ENCODE measurements at places on chromosomes 1 and 21. TPM values are rescaled to one million over a fixed set of nuclear protein-coding genes. Genes with fewer than 3 reads are reported as not detected.

IVL gene
- not detected for total RNA-seq

OLFML2B gene
- total RNA-seq = 8.0 TPM

GRCh38 chr1:76059451-76059850, 15.1 kb upstream of the ST6GALNAC3 start:
- no peaks in the 10 kb centered on the region for H3K27me3 ChIP-seq
- no peak for DNase-seq
- no peaks in the 10 kb centered on the region for H3K36me3 ChIP-seq
- H3K4me3 ChIP-seq = no peak overlapping the region
- H3K4me1 ChIP-seq = no peaks in the 10 kb centered on the region
- H3K27ac ChIP-seq = no peak overlapping the region

DNA sequence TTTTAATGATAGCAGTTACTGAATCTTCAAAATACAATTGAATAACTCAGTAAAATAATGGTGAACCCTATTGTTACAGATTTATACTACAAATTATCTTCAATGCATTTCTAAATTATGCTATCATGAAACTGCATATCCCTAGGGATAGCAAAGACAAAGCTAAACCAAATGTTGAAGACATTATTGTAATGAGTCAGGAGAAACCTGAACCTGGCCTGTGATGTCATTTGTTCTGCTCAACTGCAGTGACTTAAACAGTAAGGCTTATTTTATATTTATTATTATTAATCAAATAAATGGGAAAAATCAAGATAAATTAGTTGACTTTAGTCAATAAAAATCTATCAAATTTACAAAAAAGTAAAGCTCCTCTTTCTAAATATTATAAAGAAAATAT, 100.3 kb downstream of the UCHL5 start:
- no peak overlapping the region for H3K4me3 ChIP-seq
- H3K36me3 ChIP-seq = no peaks in the 10 kb centered on the region
- H3K27me3 ChIP-seq = no peaks in the 10 kb centered on the region
- no peak overlapping the region for H3K27ac ChIP-seq

DNA sequence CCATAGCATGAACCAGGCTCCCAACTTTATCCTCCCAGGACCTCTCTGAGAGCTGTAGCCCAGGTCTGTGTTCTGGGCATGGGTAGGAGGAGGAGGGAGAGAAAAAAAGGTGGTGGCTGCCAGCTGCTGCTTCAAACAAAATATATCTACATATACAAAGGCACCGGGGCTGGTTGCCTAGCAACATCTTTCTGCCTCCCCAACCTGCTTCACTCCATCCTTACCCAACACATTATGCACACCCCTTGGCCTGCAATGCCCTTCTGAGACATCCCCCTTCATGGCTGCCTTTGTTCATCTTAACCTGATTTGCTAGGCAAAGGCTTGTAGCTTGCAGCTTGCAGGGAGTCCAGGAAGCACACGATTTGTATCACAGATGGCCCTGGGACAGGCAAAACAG, 27.2 kb upstream of the ATP1A1 start:
- H3K4me1 ChIP-seq = peaks cover 36% of the 10 kb centered on the region
- no peak overlapping the region for H3K4me3 ChIP-seq
- DNase-seq = no peak
- H3K27ac ChIP-seq = peak overlapping the region; percentile 82

All from thyroid gland (tissue), 4 donors.